ENCODE measurements at places on chromosomes 7 and 10.

GRCh38 chr10:109769966-109770365, 153.3 kb downstream of the XPNPEP1 start:
- no peak for DNase-seq

DNA sequence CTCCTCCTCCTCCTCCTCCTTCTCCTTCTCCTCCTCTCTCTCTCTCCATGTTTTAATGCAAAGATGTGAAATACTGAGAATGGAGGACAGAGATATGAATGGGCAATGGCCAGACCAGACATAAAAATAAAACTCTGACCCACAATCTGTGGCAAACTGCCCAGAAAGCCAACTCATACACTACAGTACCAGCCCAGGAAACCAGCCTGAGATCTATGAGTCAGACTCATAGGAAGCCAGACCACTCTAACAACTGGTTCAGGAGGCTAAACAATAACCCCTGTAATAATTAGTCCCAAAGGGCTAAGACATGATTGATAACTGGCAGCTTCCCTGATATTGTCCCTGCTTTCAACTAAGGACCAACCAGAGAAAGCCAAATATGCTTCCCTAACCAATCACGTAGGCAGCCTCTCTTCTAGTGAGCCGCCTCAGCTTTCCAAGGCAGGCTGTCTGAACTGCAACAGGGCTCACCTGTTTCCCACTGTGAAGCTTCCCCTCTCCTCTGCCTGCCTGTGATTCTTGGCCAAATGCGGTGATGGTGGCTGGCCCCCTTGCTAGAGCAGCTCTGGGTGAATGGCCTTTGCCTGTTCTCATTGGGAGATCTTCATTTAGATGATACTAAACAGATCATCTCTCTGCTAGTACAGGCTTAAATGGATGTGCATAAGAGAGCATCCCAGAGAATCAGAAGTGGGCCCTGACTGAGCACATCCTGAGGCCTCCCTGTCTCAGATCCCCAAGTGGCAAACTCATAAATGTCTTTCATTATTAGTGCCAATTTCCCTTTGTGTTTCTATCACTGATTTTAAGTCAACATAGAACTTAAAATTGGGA, 817.6 kb downstream of the TNS3 start:
- peak; percentile 98 for DNase-seq

GRCh38 chr7:91230503-91230902, 33.7 kb upstream of the FZD1 start:
- DNase-seq, result no peak

GRCh38 chr7:99848420-99849216, 20.8 kb downstream of the CYP3A43 start:
- DNase-seq, result no peak

- DNase-seq, result no peak
These were observed 30.4 kb upstream of the UCN3 start for GRCh38 chr10:5334196-5334880.

DNA sequence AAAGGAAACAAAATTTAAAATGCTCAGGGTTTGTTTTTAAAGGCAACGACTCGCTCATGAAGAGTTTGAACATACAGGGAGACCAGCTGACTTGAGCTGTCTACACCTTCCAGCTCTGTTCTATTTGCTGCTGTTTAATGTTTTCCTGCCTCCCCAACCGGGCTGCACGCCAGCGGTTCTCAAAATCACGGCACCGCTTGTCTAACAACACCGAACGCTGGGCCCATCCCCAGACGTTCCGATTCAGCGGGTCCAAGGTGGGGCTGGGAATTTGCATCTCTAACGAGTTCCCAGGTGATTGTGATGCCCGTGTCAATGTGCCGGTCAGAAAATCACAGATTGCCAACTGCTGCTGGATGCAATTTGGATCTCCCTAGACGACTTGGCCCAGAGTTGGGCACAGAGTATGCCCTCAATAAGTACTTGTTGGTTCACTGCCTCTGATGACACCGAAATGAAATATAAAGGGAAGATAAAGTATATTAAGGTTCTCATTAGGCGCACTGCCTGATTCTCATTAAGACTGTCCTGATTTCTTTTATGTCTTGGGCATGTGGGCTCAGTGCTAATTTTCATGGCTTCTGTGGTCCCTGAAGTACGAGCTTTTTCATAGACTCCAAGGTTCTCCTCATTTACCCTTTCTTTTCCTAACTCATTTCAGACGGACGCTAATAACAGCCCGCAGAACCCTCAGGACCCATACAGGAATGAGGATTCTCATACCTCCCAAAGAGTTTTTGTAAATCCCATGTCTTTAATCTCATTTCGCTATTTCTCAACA, 28.5 kb downstream of the CELF2 start:
- DNase-seq, result no peak

- DNase-seq, result no peak
These were observed 53.1 kb upstream of the KDM7A start for GRCh38 chr7:140229591-140230515.

GRCh38 chr10:61135276-61135721, 191.3 kb upstream of the RHOBTB1 start:
- DNase-seq, result no peak

- DNase-seq, result no peak
These were observed 17.3 kb downstream of the KIFBP start for GRCh38 chr10:69005704-69006485.

GRCh38 chr10:37739181-37739580, 118.2 kb downstream of the ZNF248 start:
- DNase-seq, result no peak

DNA sequence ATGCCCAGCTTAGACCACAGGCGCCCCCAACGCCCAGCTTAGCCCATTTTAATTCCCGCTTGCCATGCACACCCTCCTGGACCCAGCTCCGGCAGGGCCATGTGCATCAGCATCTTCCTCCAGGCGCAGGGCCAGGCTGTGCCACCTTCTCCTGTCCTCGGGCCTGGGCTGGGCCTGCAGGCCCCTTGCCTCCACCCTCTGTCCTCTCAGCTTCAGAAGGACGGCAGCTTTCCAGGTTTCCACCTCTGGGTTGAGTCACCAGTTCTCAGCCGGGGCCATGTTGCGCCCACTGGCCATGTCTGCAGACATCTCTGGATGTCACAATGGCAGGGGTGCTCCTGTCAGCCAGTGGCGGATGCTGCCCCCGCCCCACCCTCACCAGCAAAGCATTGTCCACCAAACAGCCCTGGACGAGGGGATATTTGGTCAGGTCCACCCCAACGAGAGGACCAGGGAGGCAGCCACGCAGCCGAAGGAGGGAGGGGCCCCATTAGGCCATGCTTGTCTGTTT, 59.1 kb upstream of the NKX6-2 start:
- no peak for DNase-seq

- DNase-seq, result no peak
These were observed at the start of gene GIMAP7 for GRCh38 chr7:150514748-150515222. Gene GIMAP7 (plus strand): TSS chr7:150514872. CDS start chr7:150519975, 5,103 bp downstream.

DNA sequence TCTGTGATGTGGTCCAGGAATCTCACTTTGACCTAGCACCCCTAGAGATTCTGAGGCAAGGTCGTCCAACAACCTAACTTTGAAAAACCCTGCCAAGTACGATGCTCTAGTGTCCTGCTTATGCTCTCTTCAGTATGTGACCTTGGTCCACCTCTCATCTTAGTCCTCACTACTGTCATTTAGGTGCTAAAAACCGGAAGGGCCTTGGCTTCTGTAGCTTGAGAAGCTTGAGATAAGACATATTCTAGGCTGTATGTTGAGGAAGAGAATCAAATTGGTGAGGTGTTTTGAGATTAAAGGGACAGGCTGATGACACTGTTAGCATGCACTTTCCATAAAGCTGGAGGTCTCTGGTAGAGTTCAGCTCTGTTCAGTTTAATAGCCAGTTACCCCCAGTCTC, 57.0 kb upstream of the MTPN start:
- no peak for DNase-seq

GRCh38 chr10:110569122-110569521, 1.6 kb downstream of the SMC3 start:
- no peak for DNase-seq

- DNase-seq, result no peak
These were observed 445.8 kb downstream of the AUTS2 start for GRCh38 chr7:70044064-70044463.

GRCh38 chr7:73885433-73885974, 24.5 kb downstream of the TMEM270 start:
- DNase-seq, result no peak

- DNase-seq, result no peak
These were observed 4.5 kb upstream of the DRGX start for GRCh38 chr10:49400365-49400764.

GRCh38 chr7:130998993-130999602, 265.1 kb upstream of the KLF14 start:
- DNase-seq, result no peak
